Activated CD4-positive, alpha-beta T cell treated with anti-CD3 and anti-CD28 coated beads, Interleukin-2, Interleukin-6, amounts not matched to agents 100 ng/mL and 50 ng/mL, durations not matched to agents 16 hours and 8 hours (primary cell): ENCODE measurements at places on chromosomes 2 and 18.

GRCh38 chr2:147649998-147650397, 194.8 kb upstream of the ACVR2A start:
- DNase-seq, result no peak

DNA sequence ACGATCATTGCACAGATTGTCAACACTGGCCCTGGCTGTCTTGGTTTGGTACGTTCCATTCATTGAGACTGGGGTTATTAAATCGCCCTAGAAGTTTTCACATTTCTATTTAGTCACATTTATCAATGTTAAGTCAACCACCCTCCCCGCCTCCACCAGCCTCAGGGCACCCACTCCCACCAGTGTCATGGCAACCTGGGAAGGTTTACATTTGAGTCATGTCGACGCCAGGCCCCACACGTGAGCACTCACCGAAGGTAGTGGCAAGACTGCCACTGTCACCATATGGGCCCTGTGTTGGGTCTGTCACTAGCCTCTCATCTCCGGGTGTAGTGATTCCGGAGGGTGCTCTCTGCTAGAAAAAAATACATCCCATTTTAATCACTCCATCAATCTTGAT, 194.2 kb downstream of the TWIST2 start:
- DNase-seq, result no peak

DNA sequence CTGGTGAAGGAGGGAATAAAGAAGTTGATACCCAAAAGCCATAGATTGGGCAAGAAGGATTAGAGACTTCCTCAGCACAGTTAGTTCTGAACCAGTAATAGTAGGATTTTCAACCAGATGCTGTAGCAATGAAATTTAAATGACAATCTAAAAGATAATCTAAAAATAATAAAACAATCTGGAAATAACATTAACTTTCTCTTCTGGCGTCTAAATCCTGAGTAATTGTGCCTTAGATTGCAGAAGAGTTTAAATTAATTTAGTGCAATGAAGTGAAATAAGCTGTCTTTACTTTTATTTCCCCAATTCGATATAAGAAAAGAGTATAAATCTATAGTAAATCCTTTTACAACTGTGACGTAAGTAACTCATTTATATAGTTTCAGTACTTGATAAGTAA, 186.8 kb upstream of the DOK6 start:
- DNase-seq, result no peak

DNA sequence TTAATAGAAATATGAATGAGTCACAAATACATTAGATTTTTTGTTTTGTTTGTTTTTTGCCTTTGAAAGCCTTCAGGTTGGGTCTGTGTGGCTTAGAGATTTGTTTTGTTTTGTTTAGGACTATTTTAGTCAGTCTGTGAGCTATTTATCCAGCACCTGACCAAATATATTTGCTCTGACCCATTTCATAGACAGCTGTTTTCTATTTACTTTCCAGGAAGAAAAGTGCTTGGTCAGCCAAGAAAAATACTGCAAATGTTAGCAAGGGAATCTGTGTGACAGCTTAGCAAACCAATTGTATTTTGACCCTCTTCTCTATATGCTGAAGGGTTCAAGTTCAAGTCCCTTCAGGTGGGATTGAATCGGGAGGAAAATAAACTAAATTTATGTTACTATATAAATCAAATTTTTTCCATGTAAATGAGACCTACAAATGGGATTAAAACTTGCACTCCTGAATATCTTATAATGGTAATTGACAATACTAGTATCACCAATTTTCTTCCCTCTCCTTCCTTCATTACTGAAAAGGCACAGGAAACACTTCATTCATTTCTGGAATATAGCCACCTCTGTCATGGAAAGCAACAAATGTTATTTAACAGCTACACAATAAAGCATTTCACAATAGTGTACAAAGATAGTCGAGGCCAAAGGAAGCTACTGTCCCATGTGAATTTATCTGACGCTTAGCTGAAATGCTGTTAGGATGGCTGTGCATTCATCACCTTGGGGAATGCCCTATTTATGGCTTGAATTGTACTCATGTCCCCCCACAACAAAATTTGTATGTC, 23.1 kb upstream of the KLF7 start:
- no peak for DNase-seq

DNA sequence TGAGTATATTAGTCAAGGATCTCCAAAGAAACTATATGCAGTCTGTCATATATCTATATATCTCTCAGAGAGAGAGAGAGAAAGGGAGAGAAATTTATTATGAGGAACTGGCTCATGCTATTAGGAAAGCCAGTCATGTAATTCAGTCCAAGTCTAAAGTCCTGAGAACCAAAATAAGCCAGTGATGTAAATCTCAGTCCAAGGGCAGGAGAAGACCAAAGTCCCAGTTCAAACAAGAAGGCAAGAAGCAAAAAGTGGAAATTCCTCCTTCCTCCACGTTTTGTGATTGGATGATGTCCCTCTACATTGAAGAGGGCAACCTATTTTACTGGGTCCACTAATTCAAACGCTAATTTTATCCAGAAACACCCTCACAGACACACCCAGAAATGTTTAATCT, 34.2 kb upstream of the SPATS2L start:
- DNase-seq, result no peak

- DNase-seq, result no peak
Measured at GRCh38 chr2:53544871-53545558, 222.6 kb upstream of the CHAC2 start.

- no peak for DNase-seq
Measured at GRCh38 chr2:41234093-41234492, 782.2 kb upstream of the SLC8A1 start.

DNA sequence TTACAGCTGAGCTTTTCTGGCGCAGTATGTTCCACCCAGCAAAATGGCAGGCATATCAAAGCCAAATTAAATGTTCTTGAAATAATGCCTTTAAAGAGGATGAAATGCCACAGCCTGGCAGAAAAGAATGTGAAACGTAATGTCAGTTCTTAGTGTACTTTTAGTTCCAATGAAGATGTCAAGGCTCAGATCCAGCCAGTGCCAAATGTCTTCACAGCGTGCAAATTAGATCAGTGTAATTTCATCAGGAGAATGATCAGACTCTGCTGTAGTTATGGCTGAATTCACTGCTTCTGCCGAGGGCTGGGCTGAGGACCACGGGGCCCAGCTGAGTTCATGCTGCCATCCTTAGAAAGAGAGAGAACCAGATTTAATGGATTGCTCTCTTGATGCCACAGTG, 78.7 kb upstream of the ITGA4 start:
- no peak for DNase-seq

DNA sequence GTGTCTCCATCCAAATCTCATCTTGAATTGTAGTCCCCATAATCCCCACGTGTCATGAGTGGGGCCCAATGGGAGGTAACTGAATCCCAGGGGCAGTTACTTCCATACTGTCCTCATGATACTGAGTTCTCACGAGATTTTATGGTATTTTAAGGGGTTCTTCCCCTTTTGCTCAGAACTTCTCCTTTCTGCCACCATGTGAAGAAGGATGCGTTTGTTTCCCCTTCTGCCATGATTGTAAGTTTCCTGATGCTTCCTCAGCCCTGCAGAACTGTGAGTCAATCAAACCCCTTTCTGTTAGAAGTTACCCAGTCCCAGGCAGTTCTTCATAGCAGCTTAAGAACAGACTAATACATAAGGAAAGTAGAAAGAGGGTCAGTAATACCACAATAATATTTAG, 480.4 kb downstream of the KCNJ3 start:
- DNase-seq, result no peak

DNA sequence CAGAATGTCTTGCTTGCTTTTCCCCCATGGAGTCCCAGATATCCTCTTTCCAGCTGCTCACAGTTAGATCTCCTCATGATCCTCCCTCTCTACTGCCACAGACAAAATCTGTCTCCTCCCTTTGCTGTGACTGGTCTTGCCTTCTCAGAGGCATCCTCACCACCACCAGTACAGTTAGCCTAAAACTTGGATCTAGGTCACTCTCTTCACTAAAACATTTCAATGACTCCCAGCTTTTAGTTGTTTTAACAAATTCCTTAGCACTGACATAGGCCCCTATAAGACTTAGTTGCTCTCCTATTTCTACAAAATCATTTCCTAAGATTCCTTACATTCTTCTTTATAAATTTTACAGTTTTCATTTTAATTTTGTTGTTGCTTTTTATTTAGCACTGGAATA, 734.2 kb upstream of the CHAC2 start:
- no peak for DNase-seq

DNA sequence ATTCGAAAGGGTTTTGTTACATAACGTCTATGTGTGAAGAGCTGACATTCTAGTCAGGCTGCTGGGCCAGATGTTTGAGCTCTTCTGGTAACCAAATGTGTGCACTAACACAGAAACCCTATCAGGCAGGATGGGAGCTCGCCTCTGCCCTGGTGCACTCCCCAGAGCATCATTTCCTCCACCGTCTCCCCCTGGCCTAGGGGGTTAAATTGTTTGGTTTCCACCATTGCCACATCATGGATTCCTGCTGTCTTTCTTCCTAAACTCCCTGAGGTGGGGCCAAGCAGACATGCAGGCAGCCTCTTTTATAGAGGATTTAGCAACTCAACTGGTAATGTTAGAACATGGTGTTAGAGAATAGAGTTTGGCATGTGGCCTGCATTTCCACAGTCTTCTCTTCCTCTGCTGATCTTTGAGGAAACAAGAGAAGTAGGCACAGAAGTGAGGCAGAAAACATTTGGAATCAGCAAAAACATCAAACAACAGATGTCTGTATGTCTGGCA, 87.3 kb downstream of the ANTXR1 start:
- DNase-seq, result no peak

DNA sequence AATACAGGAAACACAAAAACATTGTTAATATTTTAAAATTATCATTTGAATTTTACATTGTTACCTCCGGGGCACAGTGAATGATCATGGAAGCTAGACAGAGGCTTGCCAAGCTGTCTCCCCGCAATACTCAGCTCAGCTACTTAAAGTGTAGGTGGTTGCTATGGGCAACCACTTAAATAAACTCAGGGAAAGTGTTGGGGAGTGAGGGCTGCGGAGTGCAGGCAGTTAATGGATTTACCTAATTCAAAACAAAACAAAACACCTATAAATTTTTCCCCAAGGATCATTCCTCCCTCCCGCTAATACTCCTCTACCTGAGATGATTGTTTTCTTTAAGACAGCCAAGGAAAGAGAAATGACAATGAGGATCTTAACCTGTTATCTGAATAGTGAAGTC, 349.5 kb downstream of the TGIF1 start:
- no peak for DNase-seq

GRCh38 chr2:31888550-31888949, 122.3 kb downstream of the MEMO1 start:
- DNase-seq, result no peak

DNA sequence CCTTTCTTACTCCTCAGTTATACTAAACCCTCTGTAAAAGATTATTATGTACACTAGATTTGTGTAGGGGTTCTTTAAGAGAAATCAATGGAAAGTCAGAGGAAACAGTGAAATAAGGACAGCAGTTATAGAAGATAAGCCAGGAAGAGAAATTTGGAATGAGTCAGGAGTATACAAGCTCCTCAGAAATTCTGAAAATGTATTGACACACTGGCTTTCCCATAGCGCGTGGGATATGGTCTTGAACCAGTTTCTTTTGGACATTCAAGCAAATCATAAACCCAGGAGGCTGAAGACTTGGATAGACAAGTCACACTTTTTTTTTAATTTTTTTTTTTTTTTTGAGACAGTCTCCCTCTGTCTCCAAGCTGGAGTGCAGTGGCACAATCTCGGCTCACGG, 316.1 kb upstream of the MMADHC start:
- no peak for DNase-seq

DNA sequence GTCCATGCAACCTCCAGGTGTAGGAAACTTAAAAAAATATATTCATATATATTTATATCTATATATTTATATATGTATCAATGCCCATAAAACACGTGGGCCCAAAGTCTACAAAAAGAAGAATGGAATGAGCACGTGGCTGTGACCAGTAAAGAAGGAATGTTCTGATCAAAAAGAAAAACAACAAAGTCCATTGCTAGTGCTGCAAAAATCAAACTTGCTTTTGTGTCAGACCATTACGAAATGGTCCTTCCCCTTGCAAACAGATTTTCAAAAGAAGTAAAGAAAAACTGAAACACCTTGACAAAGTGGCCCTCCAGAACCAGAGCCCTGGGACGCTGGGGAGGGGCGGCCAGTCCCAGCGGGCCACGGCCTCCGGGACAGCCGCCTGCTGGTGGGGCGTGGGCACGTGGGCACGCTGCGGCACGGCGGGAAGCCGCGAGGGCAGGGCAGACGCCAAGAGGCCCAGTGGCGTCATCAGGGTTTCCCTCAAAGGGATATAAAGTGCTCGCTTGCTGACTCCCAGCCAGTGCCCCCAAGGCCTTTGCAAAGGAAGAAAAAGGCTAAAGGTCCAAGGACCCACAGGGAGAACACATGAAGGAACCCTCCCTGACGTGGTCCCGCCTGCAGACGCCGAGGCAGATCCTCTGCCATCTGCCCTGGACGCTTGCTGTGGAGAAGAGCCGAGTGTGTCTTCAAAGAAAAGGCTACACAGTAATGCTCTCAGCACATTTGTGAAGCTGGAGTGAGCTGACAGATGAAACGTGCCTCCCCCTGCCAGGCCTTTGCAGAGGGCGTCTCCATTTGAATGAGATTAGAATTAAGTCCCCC, 201.8 kb downstream of the TWIST2 start:
- DNase-seq, result no peak

DNA sequence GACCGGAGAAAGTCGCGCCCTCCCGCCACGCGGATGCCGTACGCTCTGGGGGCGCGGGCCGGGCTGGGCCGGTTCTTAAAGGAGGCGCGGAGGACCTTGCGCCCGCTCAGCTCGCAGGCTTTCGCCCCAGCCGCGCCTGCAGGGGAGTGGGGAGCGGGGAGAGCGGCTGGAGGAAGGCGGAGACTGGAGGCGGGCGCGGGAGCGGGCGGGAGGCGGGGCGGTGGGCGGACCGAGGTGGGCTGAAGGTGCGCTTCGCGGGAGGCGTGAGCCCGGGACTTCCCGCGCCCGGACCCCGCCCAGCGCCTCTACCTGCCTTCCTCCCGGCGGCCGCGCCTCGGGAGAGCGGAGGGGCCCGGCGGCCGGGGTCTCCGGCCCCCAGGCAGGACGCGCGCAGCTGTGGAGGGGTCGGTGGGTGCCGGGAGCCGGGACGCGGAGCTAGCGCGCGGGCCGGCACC, at the start of gene ADRA2B:
Gene ADRA2B, minus strand, starts transcription at position 148 of the 455 bp plus-strand sequence. CDS start 422 bp downstream, outside the sequence.
- DNase-seq, result peak; percentile 80

GRCh38 chr2:190846746-190847145, 33.9 kb upstream of the GLS start:
- DNase-seq, result no peak

DNA sequence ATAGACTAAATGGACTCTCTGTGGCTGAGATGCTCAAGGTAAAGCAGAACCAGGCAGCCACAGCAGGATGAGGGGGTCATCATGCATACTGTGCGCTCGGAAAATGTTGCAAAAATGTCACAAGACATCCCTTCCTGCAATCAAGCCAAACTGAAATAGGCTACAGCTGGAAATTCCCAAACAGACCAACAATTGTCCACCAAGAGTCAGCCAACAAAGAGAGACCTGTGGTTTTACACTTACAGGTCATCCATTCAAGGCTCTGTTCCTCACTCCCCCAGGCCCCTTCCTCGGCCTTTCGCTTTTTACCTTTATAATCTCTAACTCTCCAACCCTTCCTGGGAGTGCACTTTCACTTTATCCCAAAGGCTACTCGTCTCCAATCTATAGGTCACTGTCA, 1066.9 kb downstream of the TSN start:
- DNase-seq, result no peak
